ENCODE measurements at places on chromosomes 11 and 22.

DNA sequence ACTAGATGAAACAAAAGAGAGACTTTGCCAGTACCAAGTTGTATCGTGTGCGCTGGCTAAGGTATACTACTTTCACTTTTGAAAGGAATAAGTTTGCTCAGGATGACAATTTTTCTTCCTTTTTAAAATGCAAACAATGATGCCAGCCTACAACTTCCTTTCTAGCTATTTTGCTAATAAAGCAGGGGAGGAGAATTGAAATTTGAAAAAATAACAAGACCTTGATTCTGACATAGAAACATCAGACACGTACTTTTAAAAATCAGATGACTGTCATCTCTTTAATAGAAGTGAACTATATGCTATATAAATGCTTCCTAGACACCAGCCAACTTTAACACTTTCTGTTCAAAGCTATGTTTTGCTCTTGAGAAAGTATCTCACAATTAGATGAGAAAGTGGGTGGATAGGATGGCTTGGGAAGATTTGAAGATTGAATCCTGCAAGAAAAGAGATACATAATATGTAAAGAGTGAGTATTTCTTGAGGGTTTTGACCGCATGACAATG lies 41.7 kb upstream of the BLID start:
- no peak for DNase-seq

- DNase-seq: peak; percentile 71
Measured at GRCh38 chr11:75241036-75241905, 697 bp downstream of the TPBGL start.

DNA sequence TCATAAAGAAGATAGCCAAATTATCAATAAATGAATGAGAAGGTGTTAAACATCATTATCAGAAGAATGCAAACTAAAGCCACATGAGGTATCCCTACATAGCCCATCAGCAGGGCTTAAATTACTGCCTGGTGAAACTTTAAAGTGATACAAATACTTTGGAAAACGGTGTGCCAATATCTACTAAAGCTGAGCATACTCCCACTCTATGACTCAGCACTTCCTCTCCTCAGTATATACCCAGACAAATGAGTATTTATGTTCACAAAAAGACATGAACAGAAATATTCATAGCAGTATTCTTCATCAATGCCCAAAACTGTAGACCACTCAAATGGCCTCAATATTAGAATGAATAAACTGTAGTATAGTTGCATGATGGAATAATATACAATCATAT lies 284.6 kb upstream of the ZC3H12C start:
- DNase-seq: no peak

GRCh38 chr11:65292890-65293289 lies 21.8 kb upstream of the CDC42EP2 start:
- DNase-seq: no peak

DNA sequence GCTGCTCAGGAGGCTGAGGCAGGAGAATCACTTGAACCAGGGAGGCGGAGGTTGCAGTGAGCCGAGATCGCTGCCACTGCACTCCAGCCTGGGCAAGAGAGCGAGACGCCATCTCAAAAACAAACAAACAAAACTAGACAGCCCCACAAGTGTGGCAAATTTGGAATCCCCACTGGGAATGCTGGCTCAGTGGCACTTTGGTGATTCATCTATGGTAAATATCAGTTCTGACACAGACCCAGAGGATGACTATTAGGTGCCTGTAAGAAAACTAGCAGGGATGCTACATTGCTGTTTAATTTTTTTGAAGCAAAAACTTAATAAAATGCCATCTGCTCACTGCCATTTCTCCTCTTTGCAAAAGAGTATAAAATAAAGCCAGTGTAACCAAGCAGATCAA lies 107.9 kb downstream of the NAT10 start:
- no peak for DNase-seq

GRCh38 chr22:38327805-38328204 lies 10.6 kb upstream of the CSNK1E start:
- DNase-seq: no peak

DNA sequence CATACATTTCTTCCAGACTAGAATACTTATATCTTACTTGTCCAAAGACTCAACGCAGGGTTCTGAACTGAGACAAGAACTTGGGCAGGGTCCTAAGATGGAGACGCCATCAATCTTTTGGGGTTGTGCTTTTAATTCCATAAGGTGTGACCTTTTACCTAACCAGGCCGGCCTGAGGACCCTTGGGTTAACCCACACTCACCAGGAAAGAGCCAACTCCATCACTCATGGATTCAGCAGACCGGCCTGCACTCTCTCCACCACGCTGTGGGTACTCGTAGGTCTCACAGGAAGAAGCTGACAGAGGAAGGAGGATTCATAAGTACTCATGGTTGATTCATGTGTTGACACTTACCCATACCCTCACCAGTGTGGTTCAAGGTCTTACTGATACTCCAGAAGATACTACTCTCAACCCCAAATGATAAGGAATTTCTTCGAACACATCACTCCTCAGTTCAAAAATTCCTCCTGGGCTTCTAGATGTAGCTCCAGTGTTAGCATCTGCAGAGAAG lies 36.2 kb downstream of the USP35 start:
- no peak for DNase-seq

DNA sequence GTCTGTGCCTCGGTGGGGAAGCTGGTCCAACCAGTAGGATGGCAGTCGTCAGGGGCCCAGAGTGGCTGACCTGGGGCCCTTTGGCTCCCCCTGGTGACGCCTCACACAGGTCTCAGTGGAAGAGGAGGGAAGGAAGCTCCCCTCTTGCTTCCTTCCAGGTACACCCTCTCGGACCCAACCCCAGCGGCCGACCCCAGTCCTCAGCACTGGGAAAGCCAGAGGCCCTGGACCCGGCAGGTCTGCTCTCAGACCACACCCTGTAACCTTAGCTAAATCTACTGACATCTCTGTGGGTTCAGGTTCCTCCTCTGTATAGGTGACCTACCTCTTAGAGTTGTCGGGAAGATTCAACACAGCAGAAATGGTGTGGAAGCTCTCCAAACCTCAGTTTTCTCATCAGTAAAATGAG lies 3.4 kb upstream of the SCUBE1 start:
- DNase-seq: peak; percentile 34

- DNase-seq: no peak
Measured at GRCh38 chr11:7484131-7484530, 1.2 kb upstream of the OLFML1 start.

DNA sequence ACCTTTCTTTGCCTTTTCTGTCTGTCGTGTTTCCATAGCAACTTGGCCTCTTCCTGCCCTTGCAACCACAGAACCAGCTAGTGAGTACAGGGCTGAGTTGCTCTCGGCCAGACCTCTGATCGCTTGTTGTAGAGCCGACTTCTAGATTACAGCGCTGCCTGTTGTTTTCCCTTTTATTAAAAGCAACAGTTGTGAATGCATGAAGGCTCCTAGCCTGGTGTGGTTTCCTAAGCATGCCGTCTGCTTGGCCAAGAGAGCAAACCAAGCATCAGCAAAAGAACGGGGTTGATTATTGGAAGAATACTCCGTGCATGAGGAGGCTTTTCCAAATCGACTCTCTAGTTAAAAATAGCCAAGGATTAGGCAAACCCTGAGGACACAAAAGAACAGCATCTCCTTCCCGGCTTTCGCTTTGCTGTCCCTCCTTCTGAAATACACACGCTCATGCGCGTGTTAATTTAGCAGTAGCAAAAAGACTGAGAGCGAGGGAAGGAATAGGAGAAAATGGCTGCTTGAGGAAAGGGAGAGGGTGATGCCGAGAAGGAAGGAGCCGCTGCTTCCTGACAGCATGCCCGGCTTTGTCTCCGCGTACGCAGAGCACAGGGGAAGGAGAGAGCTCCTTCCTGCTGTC lies 71.5 kb upstream of the TTC12 start:
- no peak for DNase-seq

DNA sequence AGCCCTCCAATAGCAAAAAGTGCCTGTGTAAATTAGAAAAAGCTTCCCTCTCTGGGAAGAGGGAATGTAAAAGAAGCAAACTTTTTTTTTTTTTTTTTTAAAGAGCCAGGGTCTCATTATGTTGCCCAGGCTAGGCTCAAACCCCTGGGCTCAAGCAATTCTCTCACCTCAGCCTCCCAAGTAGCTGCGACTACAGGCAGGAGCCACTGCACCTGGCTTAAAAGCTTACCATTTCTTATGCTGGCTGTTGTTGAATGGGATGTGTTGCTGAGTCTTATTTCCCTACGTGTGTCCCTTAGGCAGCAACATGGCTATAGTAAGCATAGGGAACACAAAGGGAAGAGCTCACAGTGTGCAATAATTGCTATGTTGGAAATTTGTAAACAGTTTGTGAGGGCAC lies 225.5 kb upstream of the CCDC90B start:
- DNase-seq: no peak

DNA sequence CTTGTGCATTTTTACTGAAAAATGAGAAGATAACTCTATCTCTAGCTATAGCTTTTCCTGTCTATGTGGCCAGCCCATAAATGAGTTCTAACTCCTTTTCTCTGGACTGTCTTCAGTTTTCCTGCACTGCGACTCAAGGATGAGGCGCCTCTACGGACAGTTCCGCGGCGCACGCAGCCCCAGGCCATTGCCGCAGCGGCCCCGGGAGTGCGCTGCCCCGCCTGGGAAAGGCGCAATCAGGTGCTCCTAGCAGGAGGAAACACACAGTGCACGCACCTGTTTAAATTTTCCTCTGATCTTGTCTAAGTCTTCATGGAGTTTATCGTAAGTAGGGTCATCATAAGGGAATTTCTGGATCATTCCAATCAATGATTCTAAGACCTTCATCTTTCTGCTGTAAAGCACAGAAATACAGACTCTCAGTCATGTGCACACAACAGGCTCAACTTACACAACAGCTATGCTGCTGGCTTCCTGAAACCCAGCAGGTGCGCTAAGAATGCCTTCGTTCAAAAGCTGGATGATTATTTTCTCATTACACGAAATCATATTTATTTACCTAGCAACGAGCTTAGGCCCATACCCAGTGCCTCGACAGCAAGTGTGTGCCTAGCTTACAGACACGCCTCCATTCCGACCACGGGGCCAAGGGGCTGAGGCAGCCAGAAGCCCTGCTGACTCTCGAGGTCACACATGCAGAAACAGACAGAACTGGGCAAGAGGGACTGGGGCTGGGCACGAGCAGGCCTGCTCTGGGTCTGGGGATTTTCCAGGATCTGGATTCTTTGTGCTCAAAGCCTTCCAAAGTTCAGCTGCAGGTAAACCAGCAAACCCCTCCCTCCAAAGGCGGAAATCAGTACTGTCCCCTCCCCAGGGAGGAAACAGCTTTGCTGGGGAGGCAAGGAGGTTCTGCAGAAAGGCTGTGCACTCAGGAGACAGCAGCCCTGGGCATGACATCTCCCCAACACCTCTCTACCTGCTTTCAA lies 7.2 kb downstream of the LTO1 start:
- no peak for DNase-seq

GRCh38 chr11:8503910-8504364 lies 90.1 kb downstream of the STK33 start:
- DNase-seq: no peak

GRCh38 chr11:130644187-130644586 lies 195.7 kb downstream of the ADAMTS15 start:
- DNase-seq: no peak

GRCh38 chr11:77144857-77145428 lies 16.9 kb downstream of the MYO7A start:
- no peak for DNase-seq

DNA sequence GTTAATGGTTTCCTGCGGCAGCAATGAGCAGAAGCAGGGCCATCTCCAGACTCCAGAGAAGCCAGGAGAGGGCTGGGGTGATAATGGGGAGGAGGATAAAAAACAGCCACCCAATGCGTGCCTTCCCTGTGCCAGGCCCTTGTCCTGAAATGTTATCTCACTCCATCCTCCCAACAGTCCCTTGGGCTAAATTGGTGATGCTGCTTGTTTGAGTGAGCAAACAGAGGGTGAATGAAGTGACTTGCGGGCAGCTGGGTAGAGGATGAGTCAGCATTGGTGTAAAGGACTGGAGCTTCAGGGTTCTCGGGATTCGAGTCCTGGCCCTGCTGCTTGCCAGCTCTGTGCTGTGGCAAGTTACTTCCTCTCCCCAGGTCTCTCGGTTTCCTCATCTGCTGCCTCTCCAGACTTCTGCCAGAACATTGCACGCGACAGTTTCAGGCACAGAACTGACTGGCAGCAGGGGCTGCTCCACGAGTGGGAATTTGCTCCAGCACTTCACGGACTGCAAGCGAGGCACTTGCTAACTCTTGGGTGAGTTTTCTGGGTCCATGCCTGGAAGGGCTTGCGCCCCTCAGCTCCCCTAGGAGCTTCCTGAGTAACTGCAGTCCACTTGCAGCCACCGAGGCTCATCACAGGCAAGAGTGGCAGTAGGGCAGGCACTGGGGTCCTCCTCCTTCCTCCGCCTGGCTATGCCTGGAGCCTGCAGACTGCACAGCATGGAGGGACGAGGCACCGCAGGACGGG lies at the start of gene P2RY6:
Gene P2RY6 (plus strand): TSS at position 403 of the 744 bp plus-strand sequence. CDS start 24,181 bp downstream, outside the sequence.
- no peak for DNase-seq

DNA sequence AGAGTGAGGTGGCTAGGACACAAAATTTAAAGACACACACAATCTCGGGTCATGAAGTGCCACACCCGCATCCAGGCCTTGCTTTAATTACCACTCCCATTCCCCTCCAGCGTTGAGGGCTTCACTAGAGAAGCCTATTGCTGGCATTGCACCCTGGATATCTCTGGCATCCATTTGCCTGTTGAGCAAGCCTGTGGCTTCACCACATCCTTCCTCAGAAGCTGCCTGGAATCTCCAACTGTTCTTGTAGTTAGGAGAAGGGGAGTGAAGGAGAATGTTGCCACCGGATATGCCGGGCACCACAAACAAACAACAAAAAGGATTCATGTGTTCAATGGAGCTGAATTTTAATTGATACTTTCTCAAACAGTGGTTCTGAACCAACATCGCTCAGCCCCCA lies 34.4 kb upstream of the RCN1 start:
- no peak for DNase-seq

DNA sequence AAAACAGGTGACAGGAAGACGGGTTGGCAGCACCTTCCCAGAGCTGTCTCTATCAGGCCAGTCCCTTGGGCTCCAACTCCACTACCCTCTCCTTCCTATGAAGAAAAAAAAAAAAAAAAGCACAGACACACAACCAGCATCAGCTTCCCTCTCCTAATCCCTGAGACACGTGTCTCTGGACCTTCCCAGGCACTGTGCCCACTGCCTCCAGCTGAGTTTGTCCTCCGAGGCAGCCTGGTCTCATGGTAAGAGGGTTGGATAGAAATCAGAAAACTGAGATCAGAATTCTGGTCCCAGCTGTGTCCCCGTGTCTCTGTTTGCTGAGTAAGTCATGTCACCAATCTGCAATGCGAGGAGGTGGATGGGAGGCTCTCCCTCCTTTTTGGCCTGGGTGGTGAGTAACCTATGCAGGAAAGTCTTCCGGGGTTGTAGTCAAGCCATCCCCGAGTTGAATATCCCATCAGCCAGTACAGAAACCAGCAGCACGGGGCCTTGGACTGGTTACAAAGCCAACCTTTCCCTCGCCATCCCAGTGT lies 193.7 kb upstream of the TBCEL start:
- DNase-seq: no peak

GRCh38 chr11:2928605-2929530 lies at the start of gene PHLDA2:
Gene PHLDA2 (minus strand): TSS chr11:2929420. CDS start chr11:2929364, 56 bp downstream.
- no peak for DNase-seq
